Purkinje cell (primary cell): ENCODE measurements at places on chromosomes 1 and 21. TPM values are rescaled to one million over a fixed set of nuclear protein-coding genes. Genes with fewer than 3 reads are reported as not detected.

Gene PDZK1IP1
- not detected in 2 replicates for polyA plus RNA-seq

Gene ANKRD34A
- polyA plus RNA-seq = 8.1 and 10.7 TPM in 2 replicates

Gene WLS
- 28.3 and 32.5 TPM in 2 replicates for polyA plus RNA-seq

Gene GIPC2
- 4.9 and 16.5 TPM in 2 replicates for polyA plus RNA-seq

Gene MTF1
- polyA plus RNA-seq = 1.6 and 3.7 TPM in 2 replicates

Gene MOB3C
- 0.84 TPM in 1 of 2 replicates, not detected in the other for polyA plus RNA-seq

Gene OR2L8
- not detected in 2 replicates for polyA plus RNA-seq

Gene SELENBP1
- 0.83 and 1.7 TPM in 2 replicates for polyA plus RNA-seq

Gene CFHR1
- polyA plus RNA-seq = not detected in 2 replicates

Gene PHGDH
- polyA plus RNA-seq = 14.8 and 21.3 TPM in 2 replicates

Gene MMP23B
- not detected in 2 replicates for polyA plus RNA-seq

Gene CBR3
- polyA plus RNA-seq = 1.2 and 2.6 TPM in 2 replicates

Gene TSPAN1
- polyA plus RNA-seq = 0.78 TPM in 1 of 2 replicates, not detected in the other

Gene GBP7
- 0.13 TPM in 1 of 2 replicates, not detected in the other for polyA plus RNA-seq

Gene MROH7
- 0.11 and 1.2 TPM in 2 replicates for polyA plus RNA-seq

Gene LAD1
- polyA plus RNA-seq = not detected in 2 replicates

Gene C1orf53
- polyA plus RNA-seq = 5.8 and 18.6 TPM in 2 replicates

Gene SMPDL3B
- polyA plus RNA-seq = 113 and 152 TPM in 2 replicates

Gene HRNR
- 0.22 TPM in 1 of 2 replicates, not detected in the other for polyA plus RNA-seq

Gene PTGER3
- polyA plus RNA-seq = 0.20 TPM in 1 of 2 replicates, not detected in the other

Gene CD5L
- polyA plus RNA-seq = not detected in 2 replicates

Gene DAB1
- polyA plus RNA-seq = 42.0 and 48.6 TPM in 2 replicates

Gene C1orf122
- polyA plus RNA-seq = 14.1 and 22.0 TPM in 2 replicates

Gene OR2T33
- not detected in 2 replicates for polyA plus RNA-seq

Gene TNFRSF8
- polyA plus RNA-seq = not detected in 2 replicates

Gene FCRLA
- not detected in 2 replicates for polyA plus RNA-seq

Gene KCNK1
- 160 and 186 TPM in 2 replicates for polyA plus RNA-seq

Gene ZNF436
- 4.3 and 5.7 TPM in 2 replicates for polyA plus RNA-seq

Gene BTBD19
- polyA plus RNA-seq = not detected in 2 replicates

Gene CFHR2
- not detected in 2 replicates for polyA plus RNA-seq
